EH (cell line): ENCODE measurements at places on chromosomes 7 and 10.

GRCh38 chr7:131843898-131844331 is 287.5 kb upstream of the PODXL start:
- peak; percentile 71 for DNase-seq

DNA sequence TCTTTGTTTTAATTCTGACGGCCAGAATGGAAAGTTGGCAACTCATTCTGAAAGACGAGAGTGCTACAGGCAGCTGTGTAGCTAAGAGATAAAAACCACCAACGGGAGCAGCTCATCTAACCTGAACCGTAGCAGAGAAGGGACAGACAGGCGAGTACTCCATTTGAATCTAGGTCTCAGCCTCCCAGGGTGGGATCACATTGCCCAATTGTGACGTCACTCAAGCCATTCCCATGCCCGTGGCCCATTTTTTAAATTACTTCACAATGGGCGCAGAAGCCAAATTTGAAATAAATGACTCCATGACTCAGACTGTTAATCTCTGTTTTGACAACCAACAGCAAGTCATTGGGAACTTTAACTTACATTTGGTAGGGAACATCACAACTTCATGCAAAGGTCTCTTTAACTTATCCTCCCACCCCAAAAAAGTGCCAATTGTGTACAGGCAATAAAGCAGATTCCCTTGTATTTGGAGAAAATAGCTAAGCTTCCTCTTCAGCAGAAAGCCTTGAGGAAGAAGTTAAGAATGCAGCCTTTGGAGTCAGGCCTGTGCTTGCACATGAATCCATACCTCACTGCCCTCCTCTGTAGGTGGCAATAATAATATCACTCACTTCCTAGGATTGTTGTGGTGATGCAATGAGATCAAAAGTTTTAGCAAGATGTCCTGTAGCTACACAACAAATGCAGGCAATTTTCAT is 93.2 kb upstream of the KIF5B start:
- peak; percentile 93 for DNase-seq

DNA sequence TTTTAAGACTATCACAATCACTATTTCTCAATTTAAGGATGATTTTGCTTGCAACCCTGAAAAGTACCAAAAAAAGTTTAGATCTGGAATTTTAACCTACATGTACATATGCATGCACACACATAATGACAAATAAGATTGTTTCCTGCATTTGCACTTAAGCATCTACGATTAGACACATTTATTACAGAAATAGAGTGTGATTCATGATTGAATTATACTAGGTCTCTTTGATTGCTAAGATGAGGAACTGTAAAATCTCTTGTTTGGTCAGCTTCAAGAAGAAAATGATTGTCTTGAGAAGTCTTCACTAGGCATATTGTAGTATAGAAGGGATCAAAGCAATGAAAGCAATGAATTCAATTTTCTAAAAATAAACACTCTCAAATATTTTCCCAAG is 185.9 kb upstream of the AGR3 start:
- no peak for DNase-seq

- DNase-seq = peak; percentile 69
Observed at GRCh38 chr7:6250364-6250833, 22.0 kb downstream of the CYTH3 start.

GRCh38 chr7:20991544-20991943 is 204.9 kb upstream of the SP8 start:
- DNase-seq = no peak

DNA sequence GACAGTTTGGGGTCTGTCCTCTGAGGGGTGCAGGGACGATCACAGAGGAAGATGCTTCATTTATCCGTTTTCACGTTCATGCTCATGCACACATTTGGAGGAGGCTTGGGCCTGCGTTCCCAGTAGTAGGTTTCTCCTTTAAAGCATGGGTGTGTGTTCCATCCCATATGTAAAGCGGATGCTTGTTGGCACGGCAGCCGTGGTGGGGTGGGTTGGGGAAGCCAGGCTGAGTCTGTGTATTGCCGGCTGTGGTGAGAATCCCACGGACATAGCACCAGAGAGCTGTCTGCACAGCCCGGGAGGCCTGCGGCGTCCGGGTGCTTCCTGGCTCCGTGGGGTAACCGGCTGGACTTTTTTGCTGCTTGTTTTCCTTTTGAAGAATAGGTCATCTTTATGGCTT is 440 bp downstream of the JAKMIP3 start:
- peak; percentile 61 for DNase-seq

GRCh38 chr7:5452937-5453540 is 29.4 kb upstream of the TNRC18 start:
- peak; percentile 76 for DNase-seq
